ENCODE measurements at places on chromosomes 6 and 20. TPM values are rescaled to one million over a fixed set of nuclear protein-coding genes. Genes with fewer than 3 reads are reported as not detected.

NFATC2 gene
- 6.4 TPM for total RNA-seq

HLA-DQB1 gene
- total RNA-seq = 1.7 TPM

SCAND1 gene
- total RNA-seq = 106 TPM

TRAPPC3L gene
- not detected for total RNA-seq

HRH3 gene
- total RNA-seq = not detected

- no peak overlapping the region for H3K4me3 ChIP-seq
- no peak for DNase-seq
- H3K27me3 ChIP-seq = peaks cover 10% of the 10 kb centered on the region
- no peaks in the 10 kb centered on the region for H3K4me1 ChIP-seq
- H3K36me3 ChIP-seq = no peaks in the 10 kb centered on the region
- no peak overlapping the region for H3K27ac ChIP-seq
These were observed 100.8 kb downstream of the BFSP1 start for GRCh38 chr20:17430125-17430950.

- no peak for DNase-seq
- H3K4me1 ChIP-seq = no peaks in the 10 kb centered on the region
- H3K27me3 ChIP-seq = no peaks in the 10 kb centered on the region
- H3K36me3 ChIP-seq = no peaks in the 10 kb centered on the region
- no peak overlapping the region for H3K27ac ChIP-seq
These were observed 186.1 kb downstream of the ADAT2 start for GRCh38 chr6:143264379-143264778.

GRCh38 chr6:130357436-130357835 is 8.4 kb upstream of the TMEM200A start:
- DNase-seq = no peak
- H3K4me1 ChIP-seq = no peaks in the 10 kb centered on the region
- H3K36me3 ChIP-seq = no peaks in the 10 kb centered on the region

DNA sequence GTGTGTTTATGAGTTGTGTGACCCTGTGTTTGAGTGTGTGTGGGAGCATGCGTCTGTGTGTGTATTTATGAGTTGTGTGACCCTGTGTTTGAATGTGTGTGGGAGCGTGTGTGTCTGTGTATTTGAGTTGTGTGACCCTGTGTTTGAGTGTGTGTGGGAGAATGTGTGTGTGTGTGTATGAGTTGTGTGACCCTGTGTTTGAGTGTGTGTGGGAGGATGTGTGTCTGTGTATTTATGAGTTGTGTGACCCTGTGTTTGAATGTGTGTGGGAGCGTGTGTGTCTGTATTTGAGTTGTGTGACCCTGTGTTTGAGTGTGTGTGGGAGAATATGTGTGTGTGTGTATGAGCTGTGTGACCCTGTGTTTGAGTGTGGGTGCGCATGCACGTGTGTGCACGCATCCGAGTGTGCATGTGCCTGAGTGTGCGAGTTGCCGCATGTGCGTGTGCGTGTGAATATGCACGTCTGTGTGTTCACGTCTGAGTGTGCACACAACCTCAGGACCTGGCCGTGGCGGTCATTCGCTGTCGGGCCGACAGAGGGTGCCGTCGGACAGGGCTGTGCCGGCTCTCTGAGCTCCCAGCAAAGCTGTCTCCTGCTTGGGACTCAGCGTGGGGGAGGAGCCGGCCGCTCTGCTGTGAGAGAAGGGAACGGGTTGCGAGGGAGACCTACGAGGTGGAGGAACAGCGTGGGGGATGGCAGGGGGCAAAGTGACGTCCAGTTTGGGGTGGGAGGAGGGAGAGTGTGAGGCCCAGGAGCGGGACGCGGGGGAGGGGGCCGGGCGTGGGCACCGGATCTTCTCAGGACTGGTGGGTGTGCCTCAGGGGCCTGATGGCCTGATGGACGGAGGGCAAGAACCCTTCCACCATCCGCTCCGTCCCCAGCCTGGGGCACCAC is 19.7 kb downstream of the SLC17A9 start:
- H3K27ac ChIP-seq = no peak overlapping the region
- DNase-seq = peak; percentile 90
- no peaks in the 10 kb centered on the region for H3K4me1 ChIP-seq
- no peaks in the 10 kb centered on the region for H3K27me3 ChIP-seq
- no peaks in the 10 kb centered on the region for H3K36me3 ChIP-seq
- no peak overlapping the region for H3K4me3 ChIP-seq

- H3K27me3 ChIP-seq = no peaks in the 10 kb centered on the region
- H3K36me3 ChIP-seq = no peaks in the 10 kb centered on the region
- DNase-seq = no peak
- no peak overlapping the region for H3K4me3 ChIP-seq
- no peaks in the 10 kb centered on the region for H3K4me1 ChIP-seq
These were observed 70.6 kb downstream of the ATXN1 start for GRCh38 chr6:16690608-16691142.

- H3K36me3 ChIP-seq = no peaks in the 10 kb centered on the region
- DNase-seq = no peak
- H3K4me1 ChIP-seq = no peaks in the 10 kb centered on the region
- peaks cover 8% of the 10 kb centered on the region for H3K27me3 ChIP-seq
- H3K4me3 ChIP-seq = no peak overlapping the region
- H3K27ac ChIP-seq = no peak overlapping the region
These were observed 20.2 kb downstream of the HLA-DRA start for GRCh38 chr6:32459781-32460424.

DNA sequence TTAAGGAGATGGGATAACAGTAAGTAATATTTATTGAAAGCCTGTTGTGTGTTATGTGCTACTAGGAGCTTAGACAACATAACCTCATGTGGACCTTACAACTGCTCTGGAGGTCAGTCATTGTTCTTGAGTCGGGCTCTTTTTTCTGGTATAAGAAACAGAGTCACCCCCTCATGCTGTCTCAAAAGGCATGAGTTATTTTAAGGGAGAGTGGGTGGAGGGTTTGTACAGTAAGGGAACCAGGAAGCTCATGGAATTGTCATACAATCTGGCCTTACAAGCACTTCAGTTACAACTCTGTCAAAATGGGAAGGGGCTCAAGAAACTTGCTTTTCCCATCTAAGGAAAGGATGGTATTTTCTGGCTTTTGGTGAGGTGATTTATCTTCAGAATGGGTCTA is 16.5 kb upstream of the DSE start:
- H3K4me3 ChIP-seq = no peak overlapping the region
- H3K27me3 ChIP-seq = no peaks in the 10 kb centered on the region
- no peak for DNase-seq
- H3K36me3 ChIP-seq = no peaks in the 10 kb centered on the region
- no peak overlapping the region for H3K27ac ChIP-seq
- no peaks in the 10 kb centered on the region for H3K4me1 ChIP-seq

DNA sequence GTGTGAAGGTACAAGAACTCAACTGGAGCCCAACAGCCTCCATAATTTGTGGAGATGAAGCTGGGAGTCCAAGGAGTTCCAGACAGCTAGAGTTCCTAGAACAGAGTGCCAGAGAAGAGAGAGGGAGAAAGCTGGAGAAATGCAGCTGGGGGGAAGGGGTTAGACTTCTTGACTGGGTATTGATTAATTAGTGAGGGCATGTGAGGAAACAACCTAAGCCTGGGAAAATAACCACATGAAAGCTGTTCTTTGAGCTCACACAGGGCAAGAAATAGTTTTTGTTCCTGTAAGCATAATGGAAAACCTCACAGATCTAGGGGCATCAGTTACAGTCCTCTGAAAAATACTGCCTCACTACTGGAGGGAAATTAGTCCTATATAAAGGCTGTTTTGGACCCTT is 230.5 kb upstream of the FKBP1C start:
- no peak overlapping the region for H3K4me3 ChIP-seq
- H3K27me3 ChIP-seq = no peaks in the 10 kb centered on the region
- no peak overlapping the region for H3K27ac ChIP-seq
- no peaks in the 10 kb centered on the region for H3K36me3 ChIP-seq

DNA sequence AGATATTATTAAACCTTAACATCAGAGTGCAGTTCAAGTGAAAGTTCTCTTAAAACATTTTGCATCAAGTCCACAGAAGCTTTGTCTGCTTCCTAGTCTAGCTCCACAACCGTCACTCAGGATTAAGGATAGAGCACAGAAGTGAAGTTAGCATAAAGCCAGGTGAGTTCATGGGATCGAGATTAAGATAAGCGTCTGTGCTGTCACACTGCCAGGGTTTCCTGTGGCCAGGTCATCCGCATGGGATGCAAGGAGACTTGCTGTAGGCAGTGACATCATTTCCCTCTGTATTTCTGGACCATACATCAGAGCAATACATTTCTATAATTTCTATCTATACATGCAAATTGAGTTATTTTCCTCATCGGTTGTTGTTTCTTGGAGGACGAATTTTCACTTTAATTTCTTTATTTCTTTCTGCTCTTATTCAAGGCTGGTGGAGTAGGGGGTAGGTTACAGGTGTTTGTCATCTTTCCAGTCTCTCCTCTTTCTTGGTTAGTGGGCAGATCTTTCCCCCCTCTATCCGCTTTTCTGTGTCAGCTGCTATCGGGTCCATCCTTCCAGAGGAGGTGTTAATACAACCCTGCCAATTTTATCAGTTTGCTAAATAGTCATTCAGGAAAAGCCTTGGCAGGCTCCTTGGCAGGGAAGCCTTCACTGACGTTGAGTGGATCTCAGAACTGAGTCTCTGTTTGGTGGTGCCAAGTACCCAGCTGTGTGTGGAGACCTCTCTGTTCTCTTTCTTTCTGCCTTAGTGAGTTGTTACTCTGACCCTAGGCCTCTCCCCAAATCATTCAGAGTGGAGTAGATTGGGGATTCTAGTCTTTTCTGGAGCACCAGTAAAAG is 307.6 kb upstream of the MAP3K7 start:
- no peak overlapping the region for H3K27ac ChIP-seq
- DNase-seq = no peak
- H3K4me1 ChIP-seq = no peaks in the 10 kb centered on the region
- H3K36me3 ChIP-seq = no peaks in the 10 kb centered on the region
- H3K4me3 ChIP-seq = no peak overlapping the region

DNA sequence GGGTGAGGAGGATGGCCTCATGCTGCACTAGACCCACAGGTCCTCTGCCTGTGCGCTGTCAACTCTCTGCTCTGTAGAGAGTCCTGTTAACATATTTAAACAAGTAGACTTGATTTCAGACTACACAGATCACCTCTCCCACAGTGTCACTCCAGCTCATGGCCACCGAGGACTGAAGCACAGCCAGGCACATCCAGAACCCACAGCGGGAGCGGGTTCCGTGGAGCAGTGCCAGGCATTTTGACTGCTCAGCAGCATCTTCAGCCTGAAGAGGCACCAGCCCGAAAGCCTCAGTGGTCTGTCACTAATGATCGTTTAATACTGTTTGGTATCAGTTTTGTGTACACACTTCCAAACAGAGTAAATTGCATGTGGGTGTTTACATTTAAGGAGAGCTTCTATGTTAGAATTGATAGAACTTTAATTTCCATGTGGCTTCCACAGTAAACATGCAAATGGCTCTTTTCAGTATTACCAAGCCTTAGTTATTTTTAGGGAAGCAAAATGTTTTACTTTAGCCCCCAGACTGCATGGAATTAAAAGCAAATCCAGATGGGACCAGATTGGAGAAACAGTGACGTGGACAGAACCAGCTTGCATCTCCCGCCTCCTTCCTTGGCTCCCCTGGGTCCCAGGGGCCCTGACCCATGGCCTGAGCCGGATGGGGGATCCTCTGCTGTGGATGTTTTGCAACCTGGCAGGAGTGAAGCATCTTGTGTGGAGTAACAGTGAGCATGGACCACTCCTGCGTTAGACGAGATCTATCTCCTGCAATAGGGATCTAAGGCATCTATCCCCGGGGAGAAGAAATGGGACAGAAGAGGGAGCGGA is 196.7 kb upstream of the CDH4 start:
- no peaks in the 10 kb centered on the region for H3K36me3 ChIP-seq
- no peak for DNase-seq
- no peaks in the 10 kb centered on the region for H3K4me1 ChIP-seq

DNA sequence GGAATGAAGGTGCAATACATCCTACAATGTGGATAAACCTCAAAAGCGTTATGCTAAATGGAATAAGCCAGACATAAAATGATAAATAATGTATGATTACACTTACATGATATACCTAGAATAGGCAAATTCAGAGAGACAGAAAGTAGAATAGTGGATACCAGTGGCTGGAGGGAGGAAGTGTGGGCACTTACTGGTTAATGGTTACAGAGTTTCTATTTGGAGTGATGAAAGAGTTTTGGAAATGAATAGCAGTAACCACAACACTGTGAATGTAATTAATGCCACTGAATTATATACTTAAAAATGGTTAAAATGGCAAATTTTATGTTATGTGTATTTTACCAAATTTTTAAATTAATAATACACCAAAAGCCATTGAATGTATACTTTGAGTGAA is 71.4 kb upstream of the CST7 start:
- H3K36me3 ChIP-seq = no peaks in the 10 kb centered on the region
- no peaks in the 10 kb centered on the region for H3K27me3 ChIP-seq
- no peak overlapping the region for H3K4me3 ChIP-seq
- no peak for DNase-seq

- no peak for DNase-seq
- H3K4me3 ChIP-seq = no peak overlapping the region
- H3K27ac ChIP-seq = no peak overlapping the region
- no peaks in the 10 kb centered on the region for H3K4me1 ChIP-seq
These were observed 124.0 kb downstream of the MMUT start for GRCh38 chr6:49339096-49339495.

- H3K36me3 ChIP-seq = no peaks in the 10 kb centered on the region
- H3K4me3 ChIP-seq = no peak overlapping the region
- no peak overlapping the region for H3K27ac ChIP-seq
- H3K4me1 ChIP-seq = no peaks in the 10 kb centered on the region
- H3K27me3 ChIP-seq = no peaks in the 10 kb centered on the region
These were observed 65.8 kb downstream of the NOL4L start for GRCh38 chr20:32519381-32519730.

DNA sequence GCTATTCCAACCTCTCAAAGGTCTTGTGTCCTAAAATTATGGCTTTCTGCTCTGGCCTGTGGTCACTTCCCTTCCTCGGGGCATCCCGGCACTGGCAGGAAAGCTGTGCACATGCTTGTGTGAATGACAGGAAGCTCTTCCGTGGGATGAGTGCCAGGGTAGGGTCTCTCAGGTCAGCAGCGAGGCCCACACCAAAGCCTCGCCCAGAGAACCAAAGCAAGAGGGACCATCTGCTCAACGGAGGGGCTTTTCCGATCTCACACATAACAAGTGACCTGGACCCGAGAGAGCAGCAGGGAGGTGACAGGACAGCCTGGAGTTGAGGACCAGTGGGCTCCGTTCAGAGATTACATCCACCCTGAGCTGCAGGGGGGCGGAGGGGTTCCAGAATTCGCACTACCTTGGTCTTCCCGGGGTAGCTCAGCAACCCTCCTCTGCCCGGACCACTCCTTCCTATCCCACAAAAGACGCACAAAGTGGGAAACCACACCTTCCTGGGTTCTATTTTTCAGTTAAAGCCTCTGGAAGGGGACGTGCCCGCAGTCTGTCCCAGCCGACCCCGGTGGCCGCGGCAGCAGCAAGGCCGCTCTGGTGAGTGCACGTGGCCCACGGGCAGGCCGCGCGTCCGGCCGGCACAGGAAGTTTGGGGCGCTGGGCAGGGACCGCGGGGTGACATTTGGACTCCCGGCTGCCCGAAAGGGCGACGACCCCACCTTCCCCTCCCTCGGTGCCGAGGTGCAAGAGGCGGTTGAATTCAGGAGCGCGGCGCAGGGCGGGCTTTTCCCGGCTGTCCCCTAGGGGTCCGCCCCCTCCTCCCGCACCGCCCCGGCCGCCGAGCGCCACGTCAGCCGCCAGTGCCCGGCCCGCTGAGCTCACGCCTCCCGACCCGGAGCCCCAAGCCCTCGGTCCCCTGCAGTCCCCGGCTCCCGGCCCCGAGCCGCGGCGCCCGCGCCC is 988 bp downstream of the TXNDC5 start:
- peak; percentile 93 for DNase-seq
- H3K4me1 ChIP-seq = peaks cover 24% of the 10 kb centered on the region
- H3K4me3 ChIP-seq = peak overlapping the region; percentile 75
- no peaks in the 10 kb centered on the region for H3K27me3 ChIP-seq

GRCh38 chr6:20092071-20092566 is 120.2 kb downstream of the MBOAT1 start:
- no peaks in the 10 kb centered on the region for H3K36me3 ChIP-seq
- H3K4me1 ChIP-seq = no peaks in the 10 kb centered on the region
- H3K4me3 ChIP-seq = no peak overlapping the region
- no peaks in the 10 kb centered on the region for H3K27me3 ChIP-seq

Measured in right lobe of liver (tissue), 6 donors.